ENCODE measurements at places on chromosomes 2 and 18.

GRCh38 chr18:2060086-2060485, 511.2 kb downstream of the METTL4 start:
- DNase-seq: peak; percentile 8

DNA sequence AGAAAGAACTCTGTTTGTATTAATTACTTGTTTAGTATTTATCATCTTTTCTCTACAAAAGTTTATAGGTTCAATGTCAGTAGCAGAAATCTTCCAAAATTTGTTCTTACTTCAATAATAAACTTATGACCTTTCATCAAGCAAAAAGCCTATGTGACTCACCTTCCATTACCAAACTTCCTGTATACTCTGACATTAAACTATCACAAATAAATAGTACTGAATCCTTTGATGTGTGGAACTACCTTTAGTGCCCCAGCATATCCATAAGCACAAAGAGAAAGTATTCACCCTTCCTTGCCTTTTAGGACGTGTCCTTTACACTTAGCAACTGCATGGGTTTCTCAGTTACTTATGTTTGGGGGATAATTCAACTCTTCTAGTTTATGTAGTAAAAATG, 166.0 kb downstream of the EHBP1 start:
- DNase-seq: no peak

DNA sequence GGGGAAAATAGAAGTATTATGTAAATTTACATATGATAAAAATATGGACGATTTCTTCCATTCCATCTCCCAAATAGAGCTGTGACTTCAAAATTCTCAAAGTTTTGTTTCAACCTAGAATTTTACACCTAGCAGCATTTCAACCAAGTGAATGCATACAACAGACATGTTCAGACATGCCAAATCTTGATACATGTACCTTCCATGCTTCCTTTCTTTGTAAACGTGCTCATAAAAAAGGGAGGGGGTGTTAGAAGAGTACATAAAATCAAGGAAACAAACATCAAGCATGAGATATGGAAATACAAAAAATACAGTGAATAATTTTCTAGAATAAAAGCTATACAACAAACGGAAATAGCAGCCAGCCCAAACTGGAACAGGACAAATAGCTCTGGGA, 974.2 kb downstream of the ERBB4 start:
- no peak for DNase-seq

DNA sequence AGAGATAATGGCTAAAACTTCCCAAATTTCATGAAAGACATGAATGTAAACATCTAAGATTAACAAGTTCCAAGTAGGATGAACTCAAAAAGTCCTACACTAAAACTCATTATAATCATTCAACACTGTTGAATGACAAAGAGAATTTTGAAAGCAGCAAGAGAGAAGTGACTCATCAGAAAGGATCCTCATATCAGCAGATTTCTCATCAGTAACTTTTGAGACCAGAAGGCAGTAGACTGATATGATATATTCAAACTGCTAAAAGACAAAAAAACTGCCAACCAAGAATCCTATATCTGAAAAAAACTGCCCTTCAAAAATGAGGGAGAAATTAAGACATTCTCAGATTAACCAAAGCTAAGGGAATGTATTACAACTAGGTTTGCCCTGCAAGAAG, 130.6 kb upstream of the OTX1 start:
- DNase-seq: no peak

DNA sequence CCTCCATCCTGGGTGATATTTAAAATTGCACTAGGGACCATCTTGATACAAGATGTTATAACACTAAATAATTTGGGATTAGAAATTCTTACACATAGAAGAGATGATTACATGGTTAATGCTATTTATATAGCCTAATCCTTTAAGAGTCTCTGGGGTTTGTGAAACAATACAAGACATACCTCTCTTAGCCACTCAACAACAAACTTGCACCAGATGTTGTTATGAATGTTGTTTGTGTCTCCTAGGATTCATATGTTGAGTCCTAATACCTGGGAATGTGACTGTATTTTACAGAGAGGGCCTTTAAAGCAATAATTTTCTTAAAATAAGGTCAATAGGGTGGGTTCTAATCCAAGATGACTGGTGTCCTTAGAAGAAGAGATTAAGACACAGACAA, 678.3 kb downstream of the NYAP2 start:
- DNase-seq: no peak

- DNase-seq: no peak
Measured at GRCh38 chr2:161177969-161178368, 17.7 kb downstream of the TANK start.

GRCh38 chr2:198945496-198945895, 512.2 kb downstream of the SATB2 start:
- no peak for DNase-seq

DNA sequence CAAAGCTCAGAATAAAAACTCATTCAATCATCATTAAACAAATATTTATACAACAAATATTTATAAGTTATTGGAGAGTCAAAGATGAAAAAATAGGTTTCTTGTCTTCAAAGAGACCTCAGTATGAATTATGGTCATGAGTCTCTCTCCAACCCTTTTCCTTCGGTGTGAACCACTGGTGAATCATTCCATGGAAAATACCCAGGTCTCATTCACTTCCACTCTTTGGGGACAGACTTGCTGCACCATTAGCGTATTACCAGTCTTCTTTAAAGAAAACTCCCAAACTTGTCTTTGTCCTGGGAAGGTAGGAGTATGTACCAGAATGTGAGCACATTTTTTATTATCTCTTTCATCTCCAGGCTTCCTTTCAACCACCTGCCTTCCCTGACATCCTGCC, 257.4 kb upstream of the RBMS1 start:
- no peak for DNase-seq

DNA sequence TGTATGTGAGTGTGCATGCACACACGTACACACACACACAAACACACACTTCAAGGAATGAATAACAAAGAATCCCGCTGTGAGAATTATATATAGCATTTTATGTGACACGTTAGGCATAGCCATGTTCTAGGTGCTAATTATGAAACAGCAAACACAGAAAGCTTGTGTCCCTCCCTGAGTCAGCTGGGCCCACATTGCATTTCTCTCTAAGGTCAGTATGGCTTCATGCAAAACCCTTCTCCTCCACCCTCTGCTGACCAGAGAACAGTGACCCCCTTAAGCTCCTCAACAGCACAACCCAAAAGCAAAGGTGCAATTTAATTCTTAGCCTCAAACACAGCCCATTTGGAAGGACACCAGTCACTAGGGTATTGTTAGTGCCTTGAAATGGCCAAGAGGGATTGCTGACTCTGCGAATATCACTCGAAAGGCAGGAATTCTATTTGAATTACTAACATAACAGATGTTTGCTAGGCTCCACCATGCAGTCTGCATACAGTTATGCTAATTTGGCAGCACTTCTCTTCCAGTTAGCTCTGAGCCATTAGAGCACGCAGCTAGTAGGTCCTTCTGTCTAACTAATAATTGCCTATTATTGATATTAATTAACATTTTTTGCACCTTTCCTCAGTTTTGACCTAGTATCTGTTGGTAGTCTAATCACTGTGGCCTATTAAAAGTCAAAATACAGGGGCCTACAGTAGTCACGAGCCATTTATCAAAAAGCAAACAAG, 149.0 kb downstream of the LNPK start:
- DNase-seq: peak; percentile 76

- no peak for DNase-seq
Measured at GRCh38 chr2:176080540-176081375, 3.0 kb downstream of the EVX2 start.

GRCh38 chr2:188466761-188467160, 175.1 kb downstream of the GULP1 start:
- no peak for DNase-seq

GRCh38 chr2:65548576-65549256, 116.3 kb upstream of the SPRED2 start:
- DNase-seq: no peak

GRCh38 chr18:62957885-62958472, 242.6 kb downstream of the PHLPP1 start:
- DNase-seq: peak; percentile 41

DNA sequence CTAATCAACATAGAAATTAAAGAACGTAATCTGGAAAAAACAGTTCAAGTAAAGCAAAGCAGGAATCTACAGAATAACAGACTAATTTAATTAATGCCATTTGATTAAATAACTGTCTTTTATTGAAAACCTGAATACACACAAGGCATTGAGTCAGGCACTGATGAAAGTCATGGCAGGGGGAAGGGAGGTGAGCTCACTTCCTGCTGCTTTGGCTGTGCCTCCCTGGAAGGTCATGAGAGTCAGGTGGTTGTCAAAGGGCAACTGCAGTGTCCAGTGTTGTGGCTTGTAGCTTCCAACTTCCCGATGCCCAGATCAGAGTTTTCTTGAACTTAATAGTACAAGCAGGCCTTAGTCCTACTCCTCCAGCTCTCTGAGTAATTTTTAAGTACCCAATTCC, 180.9 kb downstream of the PID1 start:
- no peak for DNase-seq

GRCh38 chr2:127695491-127696472, 5.5 kb upstream of the SFT2D3 start:
- DNase-seq: peak; percentile 71

- DNase-seq: no peak
Measured at GRCh38 chr2:190587106-190587505, 52.6 kb upstream of the NEMP2 start.

GRCh38 chr2:150101947-150102346, 385.5 kb downstream of the RND3 start:
- no peak for DNase-seq

- DNase-seq: no peak
Measured at GRCh38 chr2:240367721-240368120, 67.7 kb upstream of the GPC1 start.

- no peak for DNase-seq
Measured at GRCh38 chr2:8413589-8414135, 268.2 kb upstream of the ID2 start.

- no peak for DNase-seq
Measured at GRCh38 chr2:17429130-17429529, 89.1 kb downstream of the RAD51AP2 start.

DNA sequence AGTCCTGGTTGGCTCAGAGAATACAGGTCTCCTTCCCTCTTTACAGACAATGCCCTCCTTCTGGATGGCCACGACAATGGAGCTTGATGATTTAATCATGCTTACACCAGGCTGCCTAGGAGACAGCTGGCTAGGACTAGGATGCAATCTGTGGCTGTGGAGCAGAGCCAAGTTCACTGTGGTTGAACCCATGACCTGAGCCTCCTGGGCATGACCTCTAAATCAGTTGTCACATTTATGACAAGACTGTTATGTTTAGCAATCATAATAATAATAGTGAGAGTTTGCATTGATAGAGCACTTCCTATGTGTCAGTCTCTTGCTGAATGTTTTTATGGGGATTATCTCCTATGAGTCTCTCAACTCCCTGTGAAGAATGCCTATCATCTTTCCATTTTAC, 244.1 kb downstream of the ICOS start:
- DNase-seq: peak; percentile 61

GRCh38 chr18:20996418-20996817, 115.2 kb downstream of the ROCK1 start:
- DNase-seq: no peak

DNA sequence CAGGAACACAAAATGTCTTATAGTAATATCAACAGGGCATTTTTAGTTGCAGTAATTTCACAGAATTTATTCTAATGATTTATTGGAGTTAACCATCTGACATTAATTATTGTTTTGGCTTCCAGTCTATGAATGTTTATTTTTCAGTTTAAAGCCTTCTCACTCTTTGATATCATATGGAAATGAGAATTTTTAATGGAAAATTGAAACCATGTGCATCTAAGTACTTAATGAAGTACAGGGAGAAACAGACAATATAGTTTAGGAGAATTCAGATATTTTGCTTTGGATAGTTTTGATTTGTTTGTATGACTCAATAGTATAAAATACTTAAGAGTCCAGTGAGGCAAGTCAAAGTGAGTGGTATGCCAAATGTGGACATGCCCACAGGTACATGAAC, 126.1 kb downstream of the OLA1 start:
- no peak for DNase-seq

DNA sequence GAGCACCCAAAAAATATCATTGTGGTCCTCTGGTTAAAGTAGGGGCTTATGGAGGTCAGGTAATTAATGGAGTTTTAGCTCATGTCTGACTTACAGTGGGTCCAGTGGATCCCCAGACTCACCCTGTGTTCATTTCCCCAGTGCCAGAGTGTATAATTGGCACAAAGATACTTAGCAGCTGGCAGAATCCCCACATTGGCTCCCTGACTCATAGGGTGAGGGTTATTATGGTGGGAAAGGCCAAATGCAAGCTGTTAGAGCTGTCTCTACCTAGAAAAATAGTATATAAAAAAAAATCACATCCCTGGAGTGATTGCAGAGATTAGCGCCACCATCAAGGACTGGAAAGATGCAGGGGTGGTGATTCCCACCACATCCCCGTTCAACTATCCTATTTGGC, 1067.6 kb upstream of the ACVR2A start:
- DNase-seq: no peak

DNA sequence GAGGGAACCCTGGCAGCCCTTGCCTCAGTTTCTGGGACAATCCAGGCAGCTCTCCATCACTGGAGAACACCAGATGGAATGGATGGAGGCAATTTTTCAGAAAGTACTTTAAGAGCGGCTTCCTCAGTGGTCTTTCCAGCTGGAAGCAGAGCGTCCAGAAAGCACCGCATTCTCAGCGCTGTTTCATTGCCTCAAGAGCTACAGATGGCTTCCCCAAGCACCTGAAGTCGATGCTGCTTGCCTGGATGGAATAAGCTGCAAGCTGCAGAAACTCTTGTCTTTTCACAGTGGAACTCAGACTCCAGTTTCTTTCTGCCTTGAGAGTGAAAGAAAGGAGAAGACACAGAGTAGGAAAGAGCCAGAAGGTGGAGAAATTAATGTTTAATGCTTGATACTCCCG, 766.9 kb downstream of the TDRD15 start:
- DNase-seq: no peak

- DNase-seq: no peak
Measured at GRCh38 chr2:235382179-235382578, 111.7 kb upstream of the AGAP1 start.

DNA sequence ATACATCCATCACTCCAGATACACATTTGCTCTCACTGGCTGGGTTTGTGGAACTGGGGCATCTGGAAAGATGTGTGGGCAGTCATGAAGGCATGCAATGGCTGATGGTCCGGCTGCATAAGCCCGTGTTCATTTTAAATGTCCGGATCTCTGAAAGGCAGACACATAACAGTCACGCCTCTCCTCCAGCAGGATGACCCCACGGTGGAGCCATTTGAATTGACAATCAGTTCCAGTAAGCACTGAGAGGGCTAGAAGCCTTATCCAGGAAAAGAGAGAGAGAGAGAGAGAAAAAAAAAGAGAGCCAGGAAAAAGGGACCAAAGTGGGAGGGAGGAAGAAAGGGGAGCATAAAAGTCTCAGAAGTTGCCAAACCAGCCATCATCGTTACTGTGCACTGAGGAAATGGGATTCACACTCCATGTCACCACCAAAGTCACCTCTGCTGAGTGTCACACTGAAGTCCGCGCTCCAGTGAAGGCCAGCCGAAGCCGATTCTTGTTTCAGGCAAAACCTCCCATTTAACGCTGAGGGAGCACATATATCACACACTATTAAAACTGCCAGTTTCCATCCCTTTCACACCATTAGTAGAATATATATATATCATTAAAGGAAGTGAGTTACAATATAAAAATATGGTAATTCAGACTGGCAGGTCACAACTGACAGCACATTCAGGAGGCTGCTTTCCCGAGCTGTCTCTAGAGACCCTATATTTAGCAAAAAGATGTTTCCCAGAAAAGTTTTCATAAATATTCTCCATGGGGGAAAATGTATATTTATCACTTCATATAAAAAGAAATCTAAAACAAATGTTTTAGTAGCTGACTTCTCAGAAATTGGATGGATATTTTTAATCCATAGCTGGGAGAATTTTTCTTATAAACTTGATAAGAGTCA, 142.0 kb downstream of the ACTR3 start:
- no peak for DNase-seq

- DNase-seq: no peak
Measured at GRCh38 chr2:595831-596592, 81.2 kb downstream of the TMEM18 start.

Measured in eye (tissue), 1 donor.